ENCODE measurements at places on chromosomes 7 and 10.
A peak's percentile ranks its signal among the peaks of the same experiment; 100 is the strongest.

GRCh38 chr7:79386688-79387422 is 66.6 kb downstream of the MAGI2 start:
- peak; percentile 82 for DNase-seq

DNA sequence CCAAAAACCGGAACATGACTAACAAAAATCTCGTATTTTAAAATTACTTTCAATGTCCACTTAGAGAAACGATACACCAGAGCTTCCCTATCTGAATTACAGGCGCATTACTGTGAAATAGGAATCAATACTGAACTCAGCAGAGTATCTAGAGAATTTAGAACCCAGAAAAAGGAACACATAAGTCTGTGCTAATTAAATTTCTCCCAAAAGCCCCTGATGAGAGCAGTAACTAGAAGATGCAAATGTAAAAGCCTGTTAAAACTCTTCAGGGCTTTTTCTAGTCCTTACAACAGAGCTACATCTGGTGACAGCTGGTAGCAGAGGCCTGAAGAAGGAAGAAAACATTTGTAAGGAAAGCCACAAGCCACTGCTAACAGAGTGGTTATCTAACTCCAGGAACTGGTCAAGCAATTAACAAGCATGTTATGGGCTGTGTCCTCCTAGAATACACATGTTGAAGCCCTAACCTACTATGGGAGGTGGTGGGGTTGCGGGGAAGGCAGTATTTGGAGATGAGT is 24.2 kb downstream of the ITIH5 start:
- DNase-seq = no peak

GRCh38 chr7:112723416-112723815 is 66.8 kb downstream of the TMEM168 start:
- DNase-seq = peak; percentile 2

DNA sequence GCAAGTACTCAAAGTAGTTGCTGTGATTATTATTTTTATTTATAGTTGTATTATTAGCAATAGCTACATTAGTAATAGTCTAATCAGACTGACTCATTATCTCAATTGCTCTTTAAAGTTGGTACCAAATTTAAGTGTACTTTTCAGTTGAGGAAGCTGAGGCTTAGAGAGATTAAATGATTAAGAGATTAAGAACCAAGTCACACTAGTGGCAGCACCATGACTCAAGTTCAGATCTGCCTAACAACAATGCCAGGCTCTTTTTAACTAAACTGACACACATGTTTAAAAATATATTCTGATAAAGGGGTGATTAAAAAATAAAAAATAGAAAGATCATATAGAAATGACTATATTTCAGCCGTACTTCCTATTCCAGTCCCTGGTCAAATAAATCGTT is 42.0 kb downstream of the FZD1 start:
- no peak for DNase-seq

DNA sequence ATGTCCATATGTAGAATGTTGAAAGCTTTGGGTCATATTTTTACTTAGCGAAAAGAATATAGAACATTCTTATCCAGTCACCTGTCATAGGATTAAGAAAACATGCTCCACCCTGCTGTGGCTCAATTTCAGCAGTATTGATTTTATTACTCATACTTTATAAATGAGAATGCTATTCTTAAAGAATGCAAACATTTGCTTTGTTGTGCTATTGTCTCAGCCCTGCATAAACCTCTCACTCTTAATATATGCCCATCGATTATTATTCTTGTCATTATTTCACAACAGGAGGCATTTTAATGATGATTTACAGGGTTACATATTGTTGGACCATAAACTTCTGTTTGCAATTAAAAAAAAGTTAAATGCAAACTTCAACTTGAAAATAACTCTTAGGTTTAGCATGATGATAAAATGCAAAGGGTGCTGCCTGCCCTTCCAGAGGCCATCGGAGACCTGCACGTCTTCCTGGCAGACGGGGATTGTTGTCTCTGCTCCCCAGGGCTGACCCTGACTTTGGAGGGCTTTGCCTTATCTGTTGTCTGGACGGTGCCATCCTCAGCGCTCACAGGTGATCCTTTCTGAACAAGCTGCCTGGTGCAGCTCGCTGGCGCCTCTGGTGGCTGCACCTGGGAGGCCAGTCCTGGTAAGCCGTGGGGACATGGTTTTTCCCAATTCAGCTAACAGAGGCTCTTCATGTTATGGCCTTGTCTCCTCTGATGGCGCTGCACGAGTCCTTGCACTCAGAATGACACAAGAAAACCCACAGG is 50.0 kb upstream of the SHH start:
- DNase-seq = no peak

- no peak for DNase-seq
Observed at GRCh38 chr7:100171840-100172239, 3.4 kb upstream of the GAL3ST4 start.

DNA sequence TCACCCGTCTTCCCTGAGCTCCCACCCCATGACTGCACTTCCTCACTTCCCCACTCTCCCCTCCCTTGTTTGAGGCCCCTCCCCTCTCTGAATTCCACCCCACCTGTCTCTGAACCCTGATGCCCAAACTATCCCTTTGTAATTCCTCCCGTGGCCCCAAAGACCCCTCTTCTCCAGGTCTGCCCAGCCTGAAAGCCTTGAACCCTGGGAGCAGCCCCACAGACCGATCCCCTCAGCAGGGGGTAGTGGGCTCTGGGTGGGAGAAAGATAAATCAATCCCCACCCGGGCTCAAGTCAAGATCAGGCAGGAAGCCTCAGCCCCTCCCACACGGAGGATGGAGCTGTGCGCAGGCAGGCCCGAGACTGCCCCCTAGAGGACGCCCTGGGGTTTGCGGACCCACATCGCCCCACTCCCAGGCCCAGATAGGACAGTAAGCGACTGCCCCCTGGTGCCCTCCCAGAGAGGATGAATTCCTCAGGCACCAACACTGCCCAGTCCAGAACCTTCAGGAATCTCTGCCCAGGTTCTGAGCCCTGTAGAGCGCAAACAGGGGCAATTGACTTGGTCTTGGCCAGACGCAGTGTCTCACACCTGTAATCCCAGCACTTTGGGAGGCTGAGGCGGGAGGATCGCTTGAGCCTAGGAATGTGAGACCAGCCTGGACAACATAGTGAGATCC is 11.7 kb downstream of the HSPB1 start:
- DNase-seq = peak; percentile 93

DNA sequence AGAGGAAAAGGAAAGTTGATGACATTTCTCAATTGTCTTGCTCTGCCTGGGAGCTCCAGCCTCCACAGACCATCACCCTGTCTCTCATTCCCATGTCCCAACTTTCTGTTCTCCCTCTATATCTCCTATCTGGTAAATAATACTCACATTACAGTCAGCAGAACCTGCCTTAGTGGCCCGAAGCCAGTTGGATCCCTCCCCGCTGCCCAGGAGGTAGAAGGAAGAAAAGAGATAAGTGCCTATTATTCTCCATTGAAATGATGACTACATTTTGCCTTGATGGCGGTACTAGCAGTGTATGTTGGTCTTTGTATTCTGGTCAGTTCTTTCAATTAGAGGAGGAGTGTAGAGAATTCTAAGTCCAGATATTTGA is 91.9 kb downstream of the CSTF2T start:
- no peak for DNase-seq

DNA sequence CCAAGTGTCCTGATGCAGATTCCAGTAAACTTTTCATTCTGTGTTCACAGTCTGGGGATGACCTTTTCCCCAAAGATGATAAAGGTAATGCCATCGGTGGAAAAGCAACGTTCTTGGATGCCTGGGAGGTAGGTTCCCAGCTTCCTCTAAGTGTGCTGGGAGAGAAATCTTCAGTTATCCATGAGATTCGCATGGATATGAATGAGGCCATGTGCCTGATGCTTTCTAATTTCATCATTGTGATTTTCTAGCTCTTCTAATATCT is 5.5 kb downstream of the AKR1B10 start:
- no peak for DNase-seq

DNA sequence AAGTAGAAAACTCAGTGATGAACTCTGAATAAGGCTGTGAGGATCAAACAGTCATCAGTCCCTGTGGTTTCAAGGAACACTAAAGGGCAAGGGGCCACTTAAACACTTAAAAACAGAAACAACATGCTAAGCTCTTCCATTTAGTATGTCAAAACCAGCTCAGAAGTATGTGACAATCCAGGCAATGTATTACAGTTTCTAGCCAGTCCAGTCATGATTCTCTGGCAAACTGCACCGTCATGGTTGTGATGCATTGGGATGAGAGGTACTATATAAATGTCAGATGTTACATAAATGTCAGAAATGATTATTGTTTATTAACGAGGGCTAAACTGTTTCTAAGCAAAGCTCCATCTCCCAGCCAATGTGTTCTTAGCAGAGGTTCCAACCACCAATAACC is 4.7 kb upstream of the CREB5 start:
- peak; percentile 70 for DNase-seq

GRCh38 chr10:91104193-91105041 is 116.0 kb upstream of the PCGF5 start:
- DNase-seq = no peak

- peak; percentile 35 for DNase-seq
Observed at GRCh38 chr10:27252267-27253000, 11.8 kb upstream of the ACBD5 start.

DNA sequence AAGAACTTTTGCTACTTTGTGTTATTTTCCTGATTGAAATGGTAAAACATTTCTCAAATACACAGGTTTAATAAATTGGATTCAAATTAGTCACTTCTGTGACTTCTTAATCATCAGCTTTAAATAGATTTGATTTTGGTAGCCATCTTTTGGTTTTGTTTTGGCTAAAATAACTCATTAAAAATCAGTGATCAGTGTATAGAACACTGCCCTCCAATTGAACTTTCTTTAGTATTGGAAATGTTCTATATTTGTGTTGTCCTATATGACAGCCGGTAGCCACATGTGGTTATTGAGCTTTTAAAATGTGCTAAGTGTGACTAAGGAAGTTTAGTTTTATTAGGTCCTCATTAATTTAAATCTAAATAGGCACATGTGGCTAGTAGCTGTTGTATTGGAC is 50.4 kb downstream of the GLCCI1 start:
- no peak for DNase-seq

GRCh38 chr10:35598379-35598778 is 6.8 kb upstream of the GJD4 start:
- DNase-seq = no peak

DNA sequence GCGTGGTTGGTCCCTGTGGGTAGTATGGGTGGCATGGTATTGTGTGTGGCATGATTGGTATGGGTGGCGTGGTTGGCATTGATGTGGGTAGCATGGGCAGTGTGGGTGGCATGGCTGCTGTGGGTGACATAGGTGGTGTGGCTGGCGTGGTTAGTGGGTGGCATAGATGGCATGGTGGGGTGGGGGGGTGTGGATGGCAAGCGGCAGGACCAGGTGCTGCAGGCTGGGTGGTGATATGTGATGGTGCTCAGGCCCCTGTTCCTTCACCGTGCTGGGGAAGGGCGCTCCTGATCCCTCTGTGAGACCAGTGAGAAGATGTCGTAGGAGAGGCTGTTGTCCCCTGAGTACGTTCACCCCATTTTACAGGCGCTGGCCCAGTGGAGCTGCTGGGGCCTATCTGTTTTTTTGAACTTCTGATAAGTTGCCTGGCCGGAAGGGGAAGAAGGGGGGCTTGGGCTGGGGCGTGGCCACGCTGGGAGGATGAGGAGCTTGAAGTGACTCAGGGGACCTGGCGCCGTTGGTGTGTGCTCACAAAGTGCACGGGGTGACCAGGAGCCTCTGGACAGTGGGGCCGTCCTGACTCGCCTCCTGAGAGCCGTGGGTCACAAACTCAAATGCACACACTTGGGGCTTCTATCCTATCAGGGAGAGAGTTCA is 17.5 kb downstream of the INPP5A start:
- DNase-seq = no peak

DNA sequence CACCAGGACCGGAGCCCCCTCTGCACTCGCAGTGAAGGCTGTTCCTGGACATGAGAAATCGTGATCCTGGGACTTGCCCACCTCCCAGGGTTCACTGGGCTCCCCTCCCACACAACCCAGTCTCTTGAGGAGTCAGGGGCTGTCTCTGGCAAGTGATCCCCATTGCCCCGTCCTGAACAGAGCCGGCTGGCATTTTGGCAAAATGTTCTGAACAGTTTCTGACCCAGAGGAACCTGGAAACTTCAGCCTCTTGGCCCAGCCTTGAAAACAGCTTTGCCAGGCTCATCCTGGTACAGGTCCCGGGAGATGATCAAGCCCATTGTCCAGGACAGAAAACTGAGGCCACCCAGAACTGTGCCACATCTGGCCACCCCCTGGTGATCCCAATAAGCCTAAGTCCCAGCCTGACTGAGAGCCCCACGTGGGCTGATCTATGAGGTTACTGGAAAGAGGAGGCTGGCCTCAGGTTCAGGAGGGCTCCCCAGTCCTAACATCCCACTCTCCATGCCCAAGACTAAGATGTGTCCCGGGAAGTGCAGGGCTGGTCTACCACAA is 115.7 kb downstream of the OAT start:
- DNase-seq = no peak

DNA sequence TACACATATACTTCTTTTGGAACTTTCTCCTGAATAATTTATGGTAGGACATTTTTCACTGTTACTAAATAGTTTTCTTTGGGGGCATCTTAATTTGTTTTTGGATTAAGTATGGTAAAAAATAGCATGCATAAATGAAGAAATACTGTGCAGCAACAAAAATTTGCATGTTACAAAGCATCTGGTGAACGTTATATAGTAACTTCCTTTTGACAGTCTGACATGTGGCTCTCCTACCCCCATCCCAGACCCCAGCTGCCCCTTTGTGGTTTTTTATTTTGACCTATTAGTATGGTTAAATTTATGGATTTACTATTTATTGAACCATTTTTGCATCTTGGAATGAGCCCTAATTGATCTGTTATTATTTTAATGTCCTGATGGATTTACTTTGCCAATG is 9.9 kb downstream of the TASOR2 start:
- DNase-seq = no peak

- DNase-seq = no peak
Observed at GRCh38 chr7:102810916-102811315, 62.1 kb downstream of the FAM185A start.

DNA sequence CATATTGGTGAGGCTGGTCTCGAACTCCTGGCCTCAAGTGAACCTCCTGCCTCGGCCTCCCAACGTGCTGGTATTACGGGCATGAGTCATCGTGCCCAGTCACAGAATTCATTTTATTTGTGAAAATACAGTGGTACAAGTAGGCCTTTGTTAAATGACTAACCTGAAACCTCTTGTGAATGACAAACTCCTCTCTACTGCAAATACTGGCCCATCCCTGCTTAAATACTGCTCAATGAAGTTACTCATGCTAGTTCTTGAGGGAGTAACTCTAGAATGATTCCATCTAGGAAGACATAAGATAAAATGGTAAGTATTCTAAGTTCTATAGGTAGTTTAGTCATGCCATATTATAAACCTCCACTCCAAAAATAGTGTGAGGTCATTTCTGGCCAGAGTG is 80.7 kb downstream of the UBE2H start:
- no peak for DNase-seq

- DNase-seq = no peak
Observed at GRCh38 chr7:76198202-76198601, 3.5 kb upstream of the SRRM3 start.

GRCh38 chr10:102542800-102543418 is 39.1 kb downstream of the SUFU start:
- DNase-seq = peak; percentile 50

GRCh38 chr7:7795630-7796121 is 77.3 kb upstream of the RPA3 start:
- DNase-seq = peak; percentile 55

Data from fibroblast of the aortic adventitia (primary cell).